Left ventricle myocardium superior (tissue), 1 donor: ENCODE measurements at places on chromosomes 7 and 10. TPM values are rescaled to one million over a fixed set of nuclear protein-coding genes. Genes with fewer than 3 reads are reported as not detected.
A peak's percentile ranks its signal among the peaks of the same experiment; 100 is the strongest.

DNA sequence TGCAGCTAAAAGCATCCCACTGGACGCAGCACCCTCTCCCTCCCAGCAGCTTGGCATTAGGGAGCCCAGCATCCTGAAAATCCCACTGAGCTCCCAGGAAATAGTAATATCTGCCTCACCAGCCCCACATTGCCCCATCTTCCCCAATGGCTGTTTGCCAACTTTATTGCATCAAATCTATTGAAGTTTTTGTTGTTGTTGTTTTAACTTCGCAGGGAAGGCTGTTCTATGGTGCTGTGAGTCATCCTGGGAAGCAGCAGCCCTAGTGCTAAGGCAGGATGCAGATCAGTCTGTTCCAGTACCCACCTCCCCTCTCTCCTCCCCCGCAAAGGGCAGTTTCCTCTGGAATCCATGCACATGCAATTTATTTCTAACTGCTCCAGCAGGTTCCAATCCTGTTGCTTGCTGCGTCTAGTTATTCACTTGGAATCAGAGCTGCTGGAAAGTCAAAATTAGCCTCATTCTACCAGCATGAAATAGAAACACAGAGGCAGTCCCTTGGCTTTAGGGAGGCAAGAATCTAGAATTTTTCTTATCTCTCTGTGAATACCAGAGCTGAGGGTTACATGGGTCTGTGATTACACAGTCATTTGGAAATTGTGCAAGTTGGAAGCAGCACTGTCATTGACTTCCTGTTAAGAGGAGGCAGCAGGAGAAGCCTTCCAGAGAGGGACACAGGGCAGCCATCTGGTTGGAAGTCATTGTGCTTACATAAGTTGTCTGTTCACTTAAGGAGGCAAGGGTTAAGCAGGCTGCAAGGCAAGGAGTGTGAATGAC lies 115.9 kb upstream of the CACUL1 start:
- DNase-seq: no peak

DNA sequence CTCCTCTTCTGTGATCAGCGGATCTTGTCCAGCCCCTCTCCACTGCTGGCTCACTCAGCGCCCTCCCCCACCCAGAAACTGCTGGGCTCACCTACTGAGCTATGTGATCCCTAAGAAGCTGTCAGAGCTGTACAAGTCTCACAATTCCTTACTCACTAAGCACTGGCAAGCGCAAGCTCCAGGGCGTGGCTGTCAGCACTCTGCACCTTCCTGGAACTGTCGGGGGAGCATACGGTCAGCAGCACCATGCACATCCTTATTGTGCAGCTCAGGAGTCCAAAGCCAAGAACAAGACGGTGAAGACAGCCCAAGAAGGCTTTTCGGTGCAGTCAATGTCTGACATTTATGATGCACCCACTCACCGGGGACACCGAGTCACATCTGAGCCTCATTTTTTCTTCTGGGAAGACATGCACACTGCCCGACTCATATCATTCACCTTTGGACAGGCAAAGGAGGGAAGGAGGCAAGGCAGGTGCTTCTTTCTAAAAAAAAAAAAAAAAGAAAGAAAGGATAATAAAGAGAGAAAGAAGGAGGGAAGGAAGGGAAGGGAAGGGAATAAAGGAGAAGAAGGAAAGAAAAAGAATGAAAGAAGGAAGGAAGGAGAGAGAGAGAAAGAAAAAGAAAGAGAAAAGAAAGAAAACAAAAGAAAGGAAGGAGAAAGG lies 56.3 kb downstream of the ASB13 start:
- no peak for DNase-seq

- peak; percentile 93 for DNase-seq
Observed at GRCh38 chr10:124530215-124530665, 68.6 kb downstream of the LHPP start.

PRKCQ gene
- total RNA-seq: 0.12 TPM
